ENCODE measurements at places on chromosomes 4 and X. TPM values are rescaled to one million over a fixed set of nuclear protein-coding genes. Genes with fewer than 3 reads are reported as not detected.

RHOXF2 gene
- not detected for total RNA-seq

PUDP gene
- 16.6 TPM for total RNA-seq

IL3RA gene
- not detected for total RNA-seq

POLN gene
- total RNA-seq: 2.9 TPM

RENBP gene
- total RNA-seq: 14.3 TPM
